ENCODE measurements at places on chromosomes 11 and 22.

- no peak for DNase-seq
These were observed 76.0 kb downstream of the RBFOX2 start for GRCh38 chr22:35952576-35952975.

GRCh38 chr11:41121600-41121999 is 337.9 kb downstream of the LRRC4C start:
- DNase-seq, result no peak

- no peak for DNase-seq
These were observed 169.0 kb downstream of the BUD13 start for GRCh38 chr11:116603728-116604323.

DNA sequence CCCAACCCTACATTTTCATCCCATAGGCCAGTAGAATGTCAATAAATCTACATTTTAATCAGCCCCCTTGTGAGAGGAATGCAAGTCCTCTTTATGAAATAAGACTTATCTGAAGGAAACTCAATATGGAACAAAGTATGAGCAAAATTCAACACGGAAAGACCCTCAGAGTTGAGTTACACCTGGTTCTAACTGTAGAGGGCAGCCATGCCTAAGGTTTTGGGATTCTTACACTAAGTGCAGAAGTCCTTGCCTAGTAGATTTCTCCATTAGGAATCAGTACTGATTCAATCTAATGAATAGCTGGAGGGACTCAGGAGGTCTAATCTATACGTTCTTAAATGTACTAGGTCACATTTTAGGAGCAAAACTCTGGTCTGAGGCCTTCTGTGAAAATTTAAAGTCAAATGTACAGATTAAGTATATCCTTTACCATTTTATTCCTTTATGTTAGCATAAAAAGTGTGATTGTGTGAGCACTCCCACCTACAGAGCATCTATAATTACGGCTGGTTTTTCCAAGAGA is 904.5 kb downstream of the DLG2 start:
- no peak for DNase-seq

- no peak for DNase-seq
These were observed 15.3 kb downstream of the UBE4A start for GRCh38 chr11:118374729-118375128.

GRCh38 chr22:35846804-35847203 is 129.1 kb downstream of the APOL5 start:
- no peak for DNase-seq

DNA sequence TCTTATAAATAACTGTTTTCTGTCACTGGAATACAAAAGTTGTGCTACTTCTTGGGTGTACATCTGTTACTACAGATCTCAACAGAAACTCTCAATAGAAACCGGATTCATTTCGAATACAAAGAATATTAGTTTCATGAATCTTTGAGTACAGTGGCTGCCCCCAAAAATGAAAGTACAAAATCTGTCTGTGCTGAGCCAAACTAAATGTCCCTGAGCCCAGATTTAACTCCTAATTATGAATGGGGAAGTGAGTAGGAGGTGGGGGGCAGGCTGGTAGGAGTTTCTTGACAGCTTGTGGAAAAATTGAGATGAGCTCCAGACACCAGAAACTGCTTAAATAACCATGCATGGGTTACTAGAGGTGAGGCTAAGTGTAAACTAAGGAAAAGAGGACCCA is 41.6 kb downstream of the PITPNB start:
- no peak for DNase-seq

GRCh38 chr11:46724088-46724487 is 5.1 kb downstream of the F2 start:
- DNase-seq, result no peak

- DNase-seq, result no peak
These were observed 652.5 kb downstream of the NTM start for GRCh38 chr11:132022733-132023478.

DNA sequence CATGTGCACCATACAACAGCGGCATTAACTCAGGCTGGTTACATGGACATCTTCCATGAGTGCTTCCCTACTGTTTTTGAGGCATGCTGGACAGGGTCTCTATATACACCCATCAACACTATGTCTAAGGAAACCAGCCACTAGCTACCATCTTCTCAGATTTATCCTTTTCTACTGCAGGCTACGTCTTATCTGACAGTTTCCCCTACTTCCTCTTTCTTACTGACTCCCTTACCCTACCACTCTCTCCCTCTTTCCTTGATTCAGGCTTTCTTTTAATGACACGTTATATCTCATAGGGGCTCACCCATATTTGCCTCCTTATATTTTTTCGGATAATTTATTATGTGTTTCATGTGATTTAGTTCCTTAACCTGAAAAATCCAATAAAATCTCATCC is 41.8 kb downstream of the DDI1 start:
- DNase-seq, result no peak

GRCh38 chr11:113317339-113317738 is 3.0 kb downstream of the TTC12 start:
- DNase-seq, result no peak

DNA sequence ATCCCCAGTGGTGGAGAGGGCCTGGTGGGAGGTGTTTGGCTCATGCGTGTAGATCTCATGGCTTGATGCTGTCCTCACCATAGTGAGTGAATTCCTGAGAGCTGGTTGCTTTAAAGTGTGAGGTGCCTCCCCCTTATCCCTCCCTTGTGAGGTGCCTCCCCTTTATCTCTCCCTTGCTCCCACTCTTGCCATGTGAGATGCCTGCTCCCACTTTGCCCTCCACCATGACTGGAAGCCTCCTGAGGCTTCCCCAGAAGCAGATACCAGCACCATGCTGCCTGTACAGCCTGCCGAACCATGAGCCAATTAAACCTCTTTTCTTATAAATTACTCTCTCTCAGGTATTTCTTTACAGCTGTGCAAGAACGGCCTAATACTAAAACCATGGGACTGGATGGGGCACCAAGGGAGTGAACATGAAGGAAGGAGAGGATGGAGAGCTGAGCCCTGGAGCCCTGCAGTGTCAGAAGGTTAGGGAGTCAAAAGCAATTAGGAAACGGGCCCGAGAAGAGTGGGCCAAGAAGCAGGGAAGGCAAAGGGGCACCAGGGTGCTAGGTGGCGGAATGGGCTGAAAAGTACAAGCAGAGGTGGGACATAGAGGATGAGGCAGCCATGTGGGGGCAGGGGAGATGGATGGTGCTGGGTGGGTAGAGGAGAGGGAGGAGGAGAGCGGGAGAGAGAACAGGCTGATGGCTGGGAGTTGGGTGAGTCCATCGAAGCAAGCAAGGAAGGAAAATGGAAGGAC is 9.4 kb downstream of the IFITM10 start:
- no peak for DNase-seq

All from stimulated activated CD4-positive, alpha-beta T cell treated with anti-CD3 and anti-CD28 coated beads, Interleukin-12 subunit alpha, Interleukin-12 subunit beta, amount 100 ng/mL, for 4 hours (primary cell).